Activated CD8-positive, alpha-beta T cell treated with anti-CD3 and anti-CD28 coated beads, Interleukin-2, amount 10 ng/mL, durations not matched to agents 7 days and 5 days (primary cell): ENCODE measurements at places on chromosomes 11 and 22.
A peak's percentile ranks its signal among the peaks of the same experiment; 100 is the strongest.

- DNase-seq, result no peak
Observed at GRCh38 chr11:80284946-80285785, 844.3 kb upstream of the TENM4 start.

DNA sequence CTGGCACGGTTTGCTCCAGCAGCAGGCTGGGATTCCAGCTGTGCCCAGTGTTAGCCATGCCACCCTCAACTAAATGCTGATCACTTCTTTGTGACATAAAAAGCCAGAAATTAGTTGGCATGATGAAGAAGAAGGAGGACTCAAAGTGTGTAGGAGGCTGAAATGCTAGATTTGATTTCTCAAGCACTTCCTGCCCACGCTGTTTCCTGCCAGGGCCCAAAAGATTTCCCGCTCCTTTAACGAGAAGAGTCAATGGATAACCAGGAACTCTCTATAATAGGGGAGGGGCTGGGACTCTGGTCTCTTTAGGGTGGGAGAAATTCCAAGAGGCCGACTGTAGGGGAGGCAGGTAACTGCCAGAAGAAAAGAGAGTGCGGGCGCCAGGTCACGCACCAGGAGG is 26.4 kb downstream of the APOL3 start:
- DNase-seq, result no peak

- peak; percentile 73 for DNase-seq
Observed at GRCh38 chr22:36286096-36286957, 33.4 kb downstream of the APOL1 start.

DNA sequence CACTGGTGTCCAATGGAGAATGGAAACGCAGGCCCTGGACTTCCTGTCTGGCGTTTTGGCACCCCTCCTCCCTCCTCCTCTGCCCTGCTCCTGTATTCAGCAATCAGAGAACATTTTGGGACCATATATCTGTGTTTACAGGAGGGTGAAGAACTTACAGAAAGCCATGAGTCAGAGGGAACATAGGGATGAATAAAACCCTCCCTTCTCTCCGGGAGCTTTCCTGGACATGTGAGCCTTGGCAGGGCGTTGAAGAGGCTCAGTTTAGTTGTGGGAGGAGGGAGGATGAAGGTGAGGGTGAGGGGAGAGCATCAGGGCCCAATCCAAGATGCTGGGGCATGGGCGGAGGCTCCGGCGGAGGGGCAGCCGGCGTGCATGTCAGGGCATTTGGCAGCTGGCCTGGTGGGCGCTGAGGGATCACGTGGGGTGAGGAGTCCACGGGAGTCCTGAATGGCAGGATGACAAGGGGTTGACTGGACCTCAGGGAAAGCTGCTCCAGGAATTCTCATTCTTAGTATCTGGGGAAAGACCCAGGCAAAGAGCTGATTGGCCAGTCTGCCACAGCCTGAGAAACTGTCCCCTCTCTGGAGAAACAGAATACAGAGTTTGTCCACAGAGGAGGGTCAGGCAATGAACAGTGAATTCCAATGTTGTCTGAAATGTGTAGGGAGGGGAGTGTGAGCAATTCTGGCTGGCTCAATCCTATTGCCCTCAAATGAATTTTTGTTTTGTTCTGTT is 28.9 kb downstream of the MICAL2 start:
- DNase-seq, result no peak

GRCh38 chr11:102155676-102156075 is 45.4 kb downstream of the YAP1 start:
- DNase-seq, result no peak

- no peak for DNase-seq
Observed at GRCh38 chr11:1502954-1503707, 16.6 kb upstream of the MOB2 start.

DNA sequence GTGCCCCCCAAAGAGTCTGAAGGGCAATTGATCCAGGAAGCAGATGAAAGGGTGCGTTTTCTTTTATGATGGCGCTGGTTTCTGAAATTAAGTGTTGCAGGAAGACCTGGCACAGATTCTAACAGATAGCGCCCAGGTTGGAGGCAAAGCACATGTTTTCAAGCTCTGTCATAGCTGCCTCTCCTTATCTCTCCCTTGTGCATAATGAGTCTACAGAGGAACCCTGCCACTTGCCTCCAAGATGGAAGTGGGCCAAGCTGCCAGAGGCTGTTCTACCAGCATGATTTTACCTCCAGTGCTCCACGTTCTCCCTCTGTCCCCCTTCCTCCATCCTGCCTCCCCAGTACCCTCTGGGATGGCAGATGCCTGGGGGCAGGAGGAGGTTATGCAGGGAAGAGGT is 30.0 kb upstream of the TLCD5 start:
- DNase-seq, result no peak

GRCh38 chr11:64609436-64610047 is 18.5 kb downstream of the SLC22A12 start:
- DNase-seq, result no peak

DNA sequence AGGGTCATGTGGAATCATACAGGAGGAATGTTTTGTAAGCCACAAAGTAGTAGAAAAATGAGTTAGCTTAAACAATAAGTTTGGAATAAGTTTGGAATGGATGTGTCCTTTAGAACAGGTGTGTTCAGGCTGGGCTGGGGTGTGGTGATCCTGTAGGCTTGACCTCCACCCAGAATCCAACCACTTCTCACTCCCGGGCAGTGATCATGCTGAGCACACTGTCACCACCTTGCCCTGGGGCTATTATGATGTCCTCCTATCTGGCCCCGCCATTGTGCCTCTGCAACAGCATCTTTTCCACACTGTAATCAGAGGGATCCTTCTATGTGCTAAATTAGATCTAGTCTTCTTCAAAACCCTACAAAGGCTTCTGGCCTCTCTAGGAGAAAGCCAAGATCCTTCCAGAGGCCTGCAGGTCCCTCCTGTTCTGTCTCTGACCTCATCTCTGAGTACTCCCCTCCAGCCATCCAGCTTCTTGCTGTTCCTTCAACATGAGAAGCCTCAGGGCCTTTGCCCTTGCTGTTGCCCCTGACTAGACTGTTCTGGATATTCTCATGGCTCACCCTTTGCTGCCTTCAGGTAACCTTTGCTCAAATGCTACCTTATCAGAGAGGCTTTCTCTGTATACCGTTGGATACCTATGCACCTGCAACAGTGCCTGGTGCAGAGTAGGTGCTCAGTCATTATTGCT is 18.8 kb upstream of the ACCSL start:
- no peak for DNase-seq

- DNase-seq, result no peak
Observed at GRCh38 chr11:13831696-13832095, 130.8 kb upstream of the SPON1 start.

DNA sequence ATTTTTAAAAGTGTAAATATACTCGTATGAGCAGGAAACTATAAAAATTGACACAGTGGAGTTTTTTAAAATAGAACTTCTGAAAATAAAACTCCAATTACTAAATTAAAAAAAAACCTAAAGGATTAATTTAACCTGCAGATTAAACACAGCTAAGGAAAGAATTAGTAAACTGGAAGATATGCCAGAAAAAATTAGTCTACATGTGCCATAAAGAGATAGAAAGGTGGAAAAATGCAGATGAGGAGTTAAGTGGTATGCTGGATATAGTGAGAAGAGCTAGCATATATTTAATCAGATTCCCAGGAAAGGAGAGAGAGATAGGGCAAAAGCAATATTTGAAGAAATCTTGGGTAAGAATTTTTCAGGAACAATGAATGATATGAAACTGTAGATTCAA is 315.8 kb upstream of the CADM1 start:
- no peak for DNase-seq

DNA sequence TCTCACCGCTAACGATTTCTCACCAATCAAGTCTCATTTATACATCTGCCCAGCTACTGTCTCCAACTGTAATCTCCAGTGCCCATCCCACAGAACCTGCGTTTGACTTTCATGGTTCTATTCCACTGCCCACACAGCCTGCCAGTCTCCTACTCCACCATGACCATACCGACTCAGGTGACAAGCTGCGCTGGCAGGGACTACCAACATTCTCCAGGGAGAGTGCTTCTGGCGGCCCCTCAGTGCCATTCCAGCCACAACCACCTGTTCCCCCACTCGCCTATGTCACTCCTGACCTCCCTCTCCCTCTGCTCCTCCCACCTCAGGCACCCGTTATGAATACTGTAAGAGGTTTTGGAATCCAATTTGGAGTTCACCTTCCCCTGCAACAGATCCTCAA is 108.5 kb upstream of the BID start:
- DNase-seq, result no peak

- DNase-seq, result no peak
Observed at GRCh38 chr11:72436661-72437060, 2.3 kb upstream of the CLPB start.

DNA sequence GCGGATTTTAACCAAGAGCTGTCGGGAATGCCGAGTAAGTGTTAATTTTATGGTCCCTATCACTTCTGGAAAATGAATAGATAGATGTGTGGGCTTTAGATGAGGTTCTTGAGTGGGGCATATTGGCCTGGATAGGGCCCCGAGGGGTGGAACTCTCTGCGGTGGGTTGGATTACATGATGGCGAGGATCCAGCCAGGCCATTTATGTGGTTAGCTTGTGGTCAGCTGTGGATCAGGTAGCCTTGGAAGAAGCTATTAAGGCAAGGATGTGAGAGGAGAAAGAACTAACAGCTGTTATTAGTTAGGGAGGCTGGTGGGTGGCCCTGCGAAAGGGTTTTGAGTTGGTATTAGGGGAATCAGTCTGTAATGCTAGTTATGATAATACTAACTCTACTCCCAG is 268.4 kb downstream of the NELL1 start:
- DNase-seq, result no peak

GRCh38 chr22:20130731-20131596 is 640 bp upstream of the ZDHHC8 start:
- peak; percentile 74 for DNase-seq

GRCh38 chr11:64687643-64688533 is 35.1 kb downstream of the NRXN2 start:
- no peak for DNase-seq

- DNase-seq, result no peak
Observed at GRCh38 chr11:76201672-76202412, 4.5 kb downstream of the WNT11 start.

DNA sequence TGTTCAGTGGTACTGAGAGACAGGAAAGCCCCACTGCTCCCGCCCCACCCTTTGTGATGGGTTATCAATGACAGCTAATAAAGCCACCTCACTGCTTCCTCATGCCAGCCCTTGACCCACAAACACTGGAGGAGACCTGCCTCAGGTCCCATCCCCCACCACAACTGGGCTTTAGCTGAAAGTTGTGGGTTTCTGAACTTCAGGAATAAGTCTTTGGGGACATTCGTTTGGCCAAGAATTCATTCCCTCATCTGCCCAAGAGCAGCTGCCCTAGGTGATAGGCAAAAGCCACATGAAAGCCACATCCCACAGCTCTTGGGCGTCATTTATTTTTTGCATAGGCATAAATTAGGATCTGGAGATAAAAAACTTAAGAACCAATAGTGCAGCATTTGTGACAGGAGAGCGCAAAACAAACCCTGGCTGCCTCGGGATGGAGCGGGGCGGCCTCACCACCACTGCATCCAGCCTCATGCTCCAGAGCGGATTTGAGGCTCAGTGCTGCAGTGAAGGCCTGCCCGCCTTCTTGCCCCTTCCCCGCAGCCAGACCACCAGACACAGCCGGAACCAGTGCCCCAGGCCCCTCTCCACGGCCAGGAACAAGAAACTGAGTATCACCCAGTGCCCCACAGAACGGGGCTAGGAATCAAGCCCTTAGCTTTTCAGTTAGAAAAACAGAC is 21.2 kb downstream of the SUN2 start:
- no peak for DNase-seq

GRCh38 chr11:63942803-63943202 is 4.0 kb downstream of the NAA40 start:
- DNase-seq, result no peak

GRCh38 chr11:3050386-3051195 is 6.6 kb downstream of the CARS1 start:
- DNase-seq, result no peak

DNA sequence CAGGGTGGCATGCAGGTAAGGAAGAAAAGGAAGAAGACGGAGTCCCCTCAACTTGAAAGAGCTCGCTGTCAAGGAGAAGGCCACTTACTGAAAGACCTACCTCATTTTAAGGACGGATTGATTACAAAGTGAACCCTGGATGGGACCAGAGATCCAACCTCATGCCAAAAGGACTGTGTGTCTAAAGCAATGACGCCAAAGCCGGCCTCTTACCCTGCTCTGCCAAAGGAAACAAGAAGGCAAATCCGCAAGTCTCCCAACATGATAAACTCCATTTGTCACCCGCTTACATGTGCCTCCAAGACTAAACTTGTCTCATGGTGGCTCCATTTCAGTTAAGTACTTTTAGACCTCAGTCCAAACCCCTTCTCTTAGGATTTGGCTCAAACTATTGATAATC is 148.7 kb upstream of the MTMR2 start:
- no peak for DNase-seq

- DNase-seq, result no peak
Observed at GRCh38 chr11:115581871-115582639, 77.8 kb upstream of the CADM1 start.

GRCh38 chr11:22065472-22065871 is 127.4 kb upstream of the ANO5 start:
- no peak for DNase-seq

GRCh38 chr11:123581651-123582399 is 72.6 kb downstream of the SCN3B start:
- DNase-seq, result no peak

DNA sequence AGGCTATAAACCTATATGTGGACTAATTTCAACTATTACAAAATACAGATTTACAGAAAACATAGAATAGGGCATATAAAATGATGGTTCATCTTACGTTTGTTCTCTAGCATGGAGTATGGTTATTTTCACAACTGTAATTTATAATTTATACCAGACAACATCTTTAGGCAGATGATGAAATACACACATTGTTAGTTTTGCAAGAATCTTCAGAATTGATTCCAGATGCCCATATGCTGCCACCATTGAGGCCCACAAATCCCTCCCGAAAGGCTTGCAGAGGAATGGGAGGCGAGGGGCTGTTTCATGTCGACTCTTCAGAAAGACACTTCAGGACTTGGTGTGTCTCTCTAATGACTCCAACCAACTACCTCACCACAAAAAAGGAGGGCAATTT is 6.2 kb downstream of the PTPN5 start:
- DNase-seq, result no peak

GRCh38 chr11:20158597-20159257 is 1.5 kb downstream of the DBX1 start:
- peak; percentile 39 for DNase-seq

GRCh38 chr11:44977493-44977984 is 26.9 kb upstream of the TP53I11 start:
- no peak for DNase-seq

DNA sequence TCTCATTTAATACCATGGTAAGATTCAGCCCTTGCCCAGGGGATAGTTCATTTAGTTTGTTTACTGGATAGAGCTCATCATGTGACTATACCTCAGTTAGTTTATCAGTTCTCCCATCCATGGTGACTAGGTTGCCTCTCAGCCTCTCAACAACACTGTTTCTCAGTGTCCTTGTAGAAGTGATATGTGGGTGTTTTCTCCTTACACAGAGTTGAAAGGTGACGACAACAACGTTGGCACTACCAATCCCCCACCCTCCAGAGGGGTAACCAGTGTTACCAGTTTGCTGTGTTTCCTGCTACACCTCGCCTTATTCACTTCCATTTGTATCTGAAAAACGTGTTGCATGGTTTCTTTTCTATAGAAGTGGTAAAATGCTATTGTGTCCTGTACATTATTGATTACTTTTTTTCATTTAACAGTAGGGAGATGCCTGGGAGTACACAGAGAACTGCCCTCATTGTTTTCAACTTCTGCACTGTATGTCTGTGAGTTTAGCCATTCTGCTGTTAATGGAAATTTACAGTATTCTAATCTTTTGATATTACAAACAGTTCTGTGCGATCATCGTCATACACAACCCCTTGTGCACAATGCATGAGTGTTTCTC is 11.6 kb downstream of the NEAT1 start:
- DNase-seq, result no peak

GRCh38 chr11:57491371-57492061 is 24.0 kb downstream of the SLC43A1 start:
- peak; percentile 75 for DNase-seq
